Gastroesophageal sphincter (tissue), 4 donors: ENCODE measurements at places on chromosomes 7 and 10. TPM values are rescaled to one million over a fixed set of nuclear protein-coding genes. Genes with fewer than 3 reads are reported as not detected.

The SPDYE9 gene
- not detected for total RNA-seq

The PRR15 gene
- not detected for total RNA-seq

The NANOS1 gene
- 21.7 TPM for total RNA-seq

GRCh38 chr7:39321909-39322498 is 244.2 kb upstream of the YAE1 start:
- H3K4me1 ChIP-seq = no peaks in the 10 kb centered on the region
- H3K27ac ChIP-seq = no peak overlapping the region
- H3K36me3 ChIP-seq = no peaks in the 10 kb centered on the region
- no peak overlapping the region for H3K4me3 ChIP-seq

DNA sequence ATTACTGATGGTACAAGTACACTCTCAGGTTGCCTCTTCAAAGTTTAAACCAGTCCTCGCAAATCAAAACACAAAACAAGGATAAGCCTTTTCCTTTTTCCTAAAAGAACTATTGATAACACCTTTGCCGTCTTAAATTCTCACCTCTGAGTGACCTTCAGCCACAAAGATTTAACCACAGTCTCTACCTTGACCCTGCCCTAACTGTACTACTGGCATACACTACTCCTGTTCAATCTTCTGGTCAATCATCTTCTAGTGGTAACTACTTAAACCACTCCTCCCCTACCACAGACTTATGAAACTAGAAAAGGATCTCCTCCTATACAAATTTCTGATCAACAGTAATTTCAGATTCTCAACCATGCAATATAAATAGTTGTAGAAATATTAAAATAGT is 15.1 kb downstream of the UPF2 start:
- H3K27ac ChIP-seq = no peak overlapping the region
- no peak for ATAC-seq
- H3K27me3 ChIP-seq = no peaks in the 10 kb centered on the region
- no peak overlapping the region for H3K4me3 ChIP-seq

The ERVW-1 gene
- total RNA-seq = not detected
